Right atrium auricular region (tissue), 2 donors: ENCODE measurements at places on chromosomes 5 and 9. TPM values are rescaled to one million over a fixed set of nuclear protein-coding genes. Genes with fewer than 3 reads are reported as not detected.

The CDH9 gene
- total RNA-seq = not detected

The PCDHA13 gene
- 0.39 TPM for total RNA-seq

The DMAC1 gene
- 30.7 TPM for total RNA-seq

GRCh38 chr9:133692364-133692985 lies 45.7 kb downstream of the SARDH start:
- no peaks in the 10 kb centered on the region for H3K36me3 ChIP-seq
- no peak overlapping the region for H3K4me3 ChIP-seq
- H3K27me3 ChIP-seq = no peaks in the 10 kb centered on the region
- no peak overlapping the region for H3K27ac ChIP-seq

GRCh38 chr5:38790891-38791290 lies 54.9 kb upstream of the OSMR start:
- no peaks in the 10 kb centered on the region for H3K27me3 ChIP-seq
- no peak for DNase-seq
- no peak overlapping the region for H3K27ac ChIP-seq
- H3K4me1 ChIP-seq = peaks cover 8% of the 10 kb centered on the region
